ENCODE measurements at places on chromosomes 1 and 21. TPM values are rescaled to one million over a fixed set of nuclear protein-coding genes. Genes with fewer than 3 reads are reported as not detected.

The FASLG gene
- not detected for total RNA-seq

The BTF3L4 gene
- 76.4 TPM for total RNA-seq

The HMGCL gene
- 30.3 TPM for total RNA-seq

The KLHDC7A gene
- total RNA-seq: not detected

The PROX1 gene
- total RNA-seq: under 0.01 TPM

The TBX15 gene
- total RNA-seq: under 0.01 TPM

The CEP104 gene
- 31.6 TPM for total RNA-seq

The SPRR2A gene
- total RNA-seq: not detected

The HLCS gene
- total RNA-seq: 44.0 TPM

The SNX27 gene
- 26.7 TPM for total RNA-seq

The MATN1 gene
- total RNA-seq: not detected

The AGT gene
- total RNA-seq: 0.32 TPM

The CFHR5 gene
- not detected for total RNA-seq

The IVL gene
- total RNA-seq: not detected
